KBM-7 (cell line): ENCODE measurements at places on chromosomes 13 and 19.
A peak's percentile ranks its signal among the peaks of the same experiment; 100 is the strongest.

DNA sequence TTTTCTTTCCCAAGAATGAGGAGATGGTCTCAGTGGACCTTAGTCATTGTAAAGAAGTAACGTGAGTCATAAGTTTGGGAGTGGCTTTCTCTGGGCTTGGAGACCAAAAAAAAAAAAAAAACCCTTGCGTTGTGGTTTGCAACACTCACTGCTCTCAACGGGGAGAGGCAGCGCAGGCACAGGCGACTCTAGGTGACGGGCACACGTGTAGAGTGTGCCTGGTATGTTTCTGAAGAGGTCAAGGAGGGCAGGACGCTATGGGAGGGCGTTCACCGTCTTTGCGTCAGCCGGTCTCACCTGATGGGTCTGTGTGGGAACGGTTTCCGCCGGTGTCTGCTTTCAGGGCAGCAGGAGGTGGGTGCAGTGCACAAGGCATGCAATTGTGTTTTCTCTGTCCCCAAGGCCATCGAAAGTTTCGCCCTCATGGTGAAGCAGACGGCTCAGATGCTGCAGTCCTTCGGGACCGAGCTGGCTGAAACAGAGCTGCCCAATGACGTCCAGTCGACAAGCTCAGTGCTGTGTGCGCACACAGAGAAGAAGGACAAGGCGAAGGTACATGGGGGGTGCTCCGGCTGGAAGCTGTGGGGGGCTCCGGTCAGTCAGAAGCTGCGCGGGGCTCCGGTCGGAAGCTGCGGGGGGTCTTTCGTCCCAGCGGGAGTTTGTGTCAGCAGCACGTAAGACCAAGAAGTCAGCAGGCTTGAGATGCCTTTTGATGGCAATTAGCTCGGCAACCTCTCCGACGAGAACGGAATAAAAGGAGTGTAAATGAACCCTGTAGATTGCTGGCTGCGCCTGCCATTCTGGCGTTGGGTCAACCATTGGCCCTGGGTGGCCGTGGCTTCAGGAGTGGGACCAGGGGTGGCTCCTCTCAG, 40.8 kb upstream of the F7 start:
- no peak for DNase-seq

DNA sequence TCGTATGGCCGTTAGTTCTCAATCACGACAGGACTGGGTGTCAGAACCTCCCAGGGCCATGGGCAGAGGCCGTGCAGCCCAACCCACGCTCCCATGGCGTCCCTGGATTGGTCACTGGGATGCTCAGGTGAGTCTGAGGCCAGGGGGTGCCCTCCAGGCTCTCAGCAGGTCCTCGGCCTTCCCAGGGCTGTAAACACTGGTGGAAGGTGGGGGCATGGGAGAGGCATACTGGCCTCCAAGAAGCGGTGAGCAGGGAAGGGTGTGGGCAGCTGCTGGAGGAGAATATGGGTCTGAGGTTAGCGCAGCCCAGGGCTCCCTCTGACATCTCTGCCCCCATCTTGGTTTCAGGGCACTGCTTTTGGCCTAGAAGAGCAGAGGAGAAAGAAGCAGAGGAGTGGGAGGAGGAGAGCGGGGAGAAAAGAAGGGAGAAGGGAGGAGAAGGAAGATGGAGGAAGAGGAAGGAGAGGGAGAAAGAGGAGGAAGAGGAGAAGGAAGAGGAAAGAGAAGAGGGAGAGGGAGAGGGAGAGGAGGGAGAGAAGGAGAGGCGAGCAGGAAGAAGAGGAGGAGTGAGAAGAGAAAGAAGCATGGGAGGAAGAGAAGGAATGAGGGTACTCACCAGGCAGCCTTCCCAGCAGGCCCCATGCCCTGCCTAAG, 62.3 kb downstream of the CEBPG start:
- no peak for DNase-seq

- no peak for DNase-seq
Observed at GRCh38 chr13:31016342-31017325, 84.2 kb downstream of the TEX26 start.

DNA sequence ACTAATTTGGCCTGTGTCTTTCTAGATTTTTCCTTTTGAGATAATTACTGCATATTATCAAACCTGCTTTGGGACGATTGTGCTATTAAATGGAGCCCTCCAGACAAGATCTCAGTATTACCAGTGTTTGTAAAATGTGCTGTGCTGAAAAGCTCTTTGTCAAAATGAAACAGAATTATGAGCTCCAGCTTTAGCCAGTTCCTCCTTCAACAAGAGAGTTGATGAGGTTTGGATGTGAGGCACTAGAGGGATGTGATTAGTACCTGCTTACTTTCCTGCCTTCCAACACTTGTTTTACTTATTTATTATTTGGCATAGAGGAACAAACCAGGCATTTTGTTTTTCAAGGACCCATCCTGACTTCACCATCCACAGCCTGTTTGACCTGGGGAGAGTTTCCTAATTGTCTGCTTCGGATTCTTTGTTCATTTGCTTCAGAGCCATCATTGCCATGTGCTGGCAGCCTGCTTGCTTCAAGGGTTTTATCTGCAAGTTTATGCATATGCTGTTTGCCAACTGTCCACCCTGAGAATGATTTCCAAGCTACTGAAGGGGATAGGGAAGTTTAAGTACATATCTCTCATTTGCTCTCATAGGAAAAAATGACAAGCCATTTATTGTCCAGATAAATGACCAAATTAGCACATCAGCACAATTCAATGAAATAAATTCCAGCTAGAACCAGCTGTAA, 32.9 kb upstream of the CPB2 start:
- DNase-seq = no peak

DNA sequence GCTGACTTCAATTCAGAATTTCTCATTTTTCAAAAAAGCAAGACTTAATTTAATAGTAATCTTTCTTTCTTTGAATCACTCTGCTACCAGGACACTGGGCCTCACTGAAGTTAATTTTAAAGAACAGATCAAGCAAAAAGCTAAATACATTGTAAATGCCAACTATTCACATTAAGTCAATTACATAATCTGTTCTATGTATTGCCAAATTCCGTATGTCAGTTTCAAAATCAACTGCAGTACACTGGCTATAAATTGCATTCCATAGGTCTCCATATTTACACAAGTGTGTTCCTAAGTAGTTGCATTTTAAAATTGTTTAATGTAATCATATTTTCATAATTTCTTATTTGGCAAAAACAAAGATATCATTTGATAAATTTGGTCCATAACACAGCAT, 10.1 kb downstream of the FOXO1 start:
- no peak for DNase-seq

GRCh38 chr19:5809053-5809452, 4.2 kb downstream of the NRTN start:
- DNase-seq = no peak

DNA sequence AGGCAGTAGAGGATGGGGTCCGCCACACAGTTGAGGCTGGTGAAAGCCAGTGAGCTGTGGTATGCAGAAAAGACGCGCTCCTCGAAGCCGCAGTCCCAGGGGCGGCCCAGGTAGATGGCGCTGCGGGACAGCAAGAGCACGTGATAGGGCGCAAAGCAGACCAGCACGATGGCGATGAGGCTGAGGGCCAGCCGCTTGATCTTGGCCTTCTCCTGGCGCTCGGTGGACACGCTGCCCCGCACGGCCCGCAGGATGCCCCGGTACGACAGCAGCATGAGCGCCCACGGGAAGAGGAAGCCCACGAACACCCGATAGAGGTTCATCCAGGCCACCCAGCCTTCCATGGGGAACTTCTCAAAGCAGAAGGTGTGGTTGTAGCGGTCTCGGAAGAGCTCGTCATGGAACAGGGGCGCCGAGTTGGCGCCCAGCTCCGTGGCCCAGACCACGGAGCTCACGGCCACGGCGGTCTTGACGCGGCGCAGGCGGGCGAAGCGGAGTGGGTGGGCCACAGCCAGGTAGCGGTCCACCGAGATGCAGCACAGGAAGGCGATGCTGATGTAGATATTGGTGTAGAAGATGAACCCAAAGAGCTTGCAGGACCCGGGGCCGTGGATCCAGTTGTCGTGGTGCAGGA, 6.5 kb upstream of the OPA3 start:
- DNase-seq = peak; percentile 20

DNA sequence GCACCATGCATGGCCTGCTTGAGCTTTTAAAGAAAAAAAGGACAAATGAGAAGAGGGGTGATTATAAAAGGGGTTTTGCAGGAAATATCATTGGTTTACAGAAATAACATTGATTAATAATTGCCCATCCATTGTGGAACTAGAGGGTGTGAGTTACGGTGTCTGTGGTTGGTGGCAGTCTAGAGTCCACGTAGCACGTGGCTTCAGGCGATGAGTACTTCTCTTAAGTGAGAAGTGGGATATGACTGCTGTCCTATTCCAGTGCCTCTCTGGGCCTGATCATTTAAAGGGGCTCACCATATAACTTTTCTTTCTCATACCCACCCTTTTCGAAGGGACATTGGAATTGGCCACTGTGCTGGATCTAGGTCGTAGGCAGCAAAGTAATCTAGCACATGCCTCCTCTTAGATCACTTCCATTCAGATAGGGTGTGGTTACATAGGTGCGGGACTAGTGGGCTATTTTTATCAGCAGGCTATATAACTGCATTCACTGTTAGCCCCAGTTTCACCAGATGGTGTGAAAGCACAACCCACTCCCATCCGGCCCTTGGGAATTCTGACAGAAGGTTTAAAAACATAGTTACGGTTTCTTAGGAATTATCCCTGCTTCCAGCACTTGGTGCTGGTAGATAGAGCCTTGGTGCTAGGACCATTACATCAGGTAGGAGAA, 19.9 kb downstream of the PPP5C start:
- no peak for DNase-seq

- no peak for DNase-seq
Observed at GRCh38 chr19:54230031-54230430, 7.2 kb upstream of the LILRB3 start.

GRCh38 chr19:19324059-19324770, 3.6 kb downstream of the MAU2 start:
- DNase-seq = no peak

GRCh38 chr19:56877069-56877715, 36.7 kb upstream of the PEG3 start:
- DNase-seq = no peak

- no peak for DNase-seq
Observed at GRCh38 chr19:14779151-14779550, 791 bp upstream of the ADGRE2 start.
